HTR-8/SVneo (cell line): ENCODE measurements at places on chromosomes 6 and 20.

DNA sequence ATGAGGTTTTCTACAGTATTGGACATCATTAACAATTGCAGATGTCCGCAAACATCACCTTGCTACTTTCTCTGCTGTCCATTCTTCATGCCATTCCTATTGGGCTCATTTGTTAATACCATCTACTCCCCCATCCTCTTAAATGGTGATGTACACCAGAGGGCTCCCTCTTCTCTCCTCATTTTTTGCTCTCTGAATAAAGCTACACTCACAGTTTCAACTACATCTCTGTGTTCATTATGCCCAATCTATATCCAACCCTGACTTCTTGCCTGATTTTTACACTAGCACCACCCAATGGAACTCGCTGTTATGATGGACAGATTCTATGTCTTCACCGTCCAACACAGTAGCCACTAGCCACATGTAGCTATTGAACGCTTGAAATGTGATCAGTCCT, 288.1 kb upstream of the ID4 start:
- DNase-seq, result no peak

GRCh38 chr20:61850457-61850856, 215.2 kb downstream of the TAF4 start:
- no peak for DNase-seq

GRCh38 chr6:137723273-137724017, 143.6 kb upstream of the TNFAIP3 start:
- DNase-seq, result no peak

GRCh38 chr20:47727170-47727880, 58.0 kb downstream of the SULF2 start:
- no peak for DNase-seq

GRCh38 chr6:24107294-24107693, 18.7 kb upstream of the NRSN1 start:
- no peak for DNase-seq

- no peak for DNase-seq
These were observed 255.0 kb upstream of the HTR1E start for GRCh38 chr6:86682297-86682696.
